ENCODE measurements at places on chromosomes 5 and 9.

GRCh38 chr9:89339807-89340206, 21.5 kb downstream of the SECISBP2 start:
- DNase-seq: no peak

DNA sequence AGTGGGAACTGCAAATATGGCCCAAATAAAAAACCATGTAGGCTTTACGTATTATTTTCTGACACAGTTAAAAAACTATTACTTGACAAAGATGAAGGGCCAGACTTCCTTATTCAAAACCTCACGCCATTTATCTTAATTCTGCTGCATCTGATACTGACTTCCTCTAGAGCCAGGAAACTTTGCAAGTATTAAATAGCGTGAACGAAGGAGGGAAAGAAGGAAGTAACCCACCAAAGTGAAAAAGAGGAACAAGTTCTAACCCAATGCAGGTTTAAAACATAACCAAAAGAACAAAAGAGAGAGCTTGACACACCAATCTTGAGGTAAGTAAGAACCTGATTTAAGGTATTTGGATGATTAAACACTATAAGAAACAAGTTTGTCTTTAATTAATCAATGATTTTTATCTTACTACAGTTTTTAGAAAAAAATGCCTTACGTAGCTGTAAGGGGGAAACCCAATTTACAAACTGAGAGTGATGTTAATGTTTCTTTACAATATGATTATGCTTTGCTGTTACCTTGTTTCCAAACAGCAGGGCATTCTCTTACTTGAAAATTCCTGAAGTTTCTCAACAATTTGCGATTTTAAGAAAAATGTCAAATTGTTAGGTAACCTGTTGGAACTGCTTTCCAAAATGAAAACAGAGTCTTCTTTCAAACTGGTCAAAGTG, at the start of gene GAPT:
GAPT (plus strand) TSS at position 220 of the 677 bp plus-strand sequence. CDS start 3,102 bp downstream, outside the sequence.
- DNase-seq: no peak

DNA sequence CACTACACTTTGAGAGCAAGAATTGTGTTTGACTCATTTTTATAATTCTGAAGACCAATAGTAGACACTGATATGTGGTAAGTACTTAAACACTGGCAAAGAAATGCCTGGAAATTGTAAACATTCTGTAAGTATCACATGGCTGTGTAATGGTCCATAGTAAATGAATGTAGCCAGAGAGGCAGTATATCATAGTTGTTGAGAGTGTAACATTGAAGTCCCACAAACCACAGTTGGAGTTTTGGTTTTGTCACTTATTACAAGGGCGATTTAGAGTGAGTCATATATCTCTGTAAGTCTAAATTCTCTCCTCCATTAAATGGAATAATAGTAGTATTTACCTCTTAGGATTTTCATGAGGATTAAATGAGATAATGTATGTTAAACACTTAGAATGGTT, 181.1 kb upstream of the MEF2C start:
- no peak for DNase-seq

- DNase-seq: no peak
Measured at GRCh38 chr5:159100782-159101646, 1.3 kb upstream of the EBF1 start.

DNA sequence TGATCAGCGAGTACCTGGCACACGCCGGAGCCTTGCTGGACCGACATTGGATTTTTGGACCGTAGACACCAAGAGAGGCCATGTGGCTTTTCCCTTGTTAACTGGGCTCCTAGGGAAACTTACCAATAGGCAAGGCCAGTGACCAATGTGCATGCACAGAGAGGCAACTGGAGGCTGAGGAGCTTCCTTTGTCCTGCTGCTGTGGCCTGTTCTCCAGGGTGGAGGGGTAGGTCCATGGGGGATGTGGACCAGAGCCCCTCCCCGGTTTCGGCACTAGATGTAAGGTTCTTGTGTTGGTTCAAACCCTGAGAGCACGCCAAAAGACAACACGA, 34.8 kb upstream of the ANXA2R start:
- no peak for DNase-seq

DNA sequence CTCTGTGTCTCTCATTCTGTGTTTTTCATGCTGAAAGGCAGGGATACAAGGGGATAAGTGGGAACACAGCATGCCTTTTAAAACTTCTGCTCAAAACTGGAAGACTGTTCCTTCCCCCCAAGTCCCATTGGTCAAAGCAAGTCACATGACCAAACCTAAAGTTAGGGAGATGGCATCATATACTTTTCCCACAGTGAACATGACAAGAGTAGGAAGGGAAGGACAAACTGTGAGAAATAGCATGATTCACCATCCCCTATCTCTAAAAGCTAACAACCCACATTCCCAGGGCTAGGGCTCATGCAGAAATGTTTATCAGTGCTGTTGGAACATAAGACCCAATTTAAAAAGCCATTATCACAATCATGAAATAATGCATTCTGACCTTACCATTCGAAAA, 24.2 kb upstream of the SHISAL2B start:
- DNase-seq: no peak
